ENCODE measurements at places on chromosomes 5 and 9.

- DNase-seq = no peak
Measured at GRCh38 chr9:107462691-107463090, 26.9 kb downstream of the KLF4 start.

- DNase-seq = no peak
Measured at GRCh38 chr5:159178978-159179377, 30.4 kb downstream of the RNF145 start.

GRCh38 chr5:69043655-69043996, 50.2 kb upstream of the SLC30A5 start:
- DNase-seq = no peak

- no peak for DNase-seq
Measured at GRCh38 chr9:112796485-112796884, 45.9 kb downstream of the SNX30 start.
